ENCODE measurements at places on chromosomes 16 and 17.

DNA sequence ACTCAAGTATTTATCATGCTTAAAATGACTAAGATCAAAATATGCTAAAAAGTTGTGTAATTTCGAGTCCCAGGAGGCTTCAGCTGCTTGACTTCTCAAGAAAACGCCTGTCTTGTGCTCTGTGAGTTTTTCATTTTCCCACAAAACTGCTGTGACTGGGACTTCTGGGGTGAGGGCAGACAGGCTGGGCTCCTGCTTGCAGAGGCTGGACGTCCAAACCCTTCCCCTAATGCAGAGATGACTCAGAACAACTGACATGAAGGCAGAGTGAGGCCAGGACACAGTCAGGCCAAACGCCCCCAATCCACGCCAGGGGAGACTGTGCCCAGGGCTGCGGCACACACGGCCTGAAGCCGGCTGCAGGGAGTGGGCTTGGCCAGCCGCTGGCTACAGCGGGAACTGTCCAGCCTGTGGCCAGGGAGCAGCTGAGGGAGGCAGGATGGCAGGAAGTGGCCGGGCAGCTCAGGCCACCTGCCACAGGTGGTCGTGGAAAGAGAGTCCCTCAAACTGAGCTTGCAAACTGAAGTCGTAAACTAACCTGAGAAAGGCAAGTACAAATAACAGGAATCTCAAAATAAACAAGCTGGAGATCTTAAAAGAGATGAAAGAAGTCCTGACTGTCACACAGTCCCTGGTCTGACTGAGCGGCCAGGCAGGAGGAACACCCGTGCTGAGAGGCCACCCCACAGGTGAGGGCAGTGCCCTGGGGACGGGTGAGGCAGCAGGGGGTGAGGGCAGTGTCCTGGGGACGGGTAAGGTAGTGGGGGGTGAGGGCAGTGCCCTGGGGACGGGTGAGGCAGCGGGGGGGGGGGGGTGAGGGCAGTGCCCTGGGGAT, 21.3 kb upstream of the HEXD start:
- peak; percentile 96 for DNase-seq

GRCh38 chr16:28187595-28188004, 24.2 kb downstream of the XPO6 start:
- no peak for DNase-seq

GRCh38 chr16:89779909-89780305, 36.5 kb downstream of the FANCA start:
- DNase-seq: no peak

GRCh38 chr17:15890279-15890892, 54.5 kb upstream of the ADORA2B start:
- no peak for DNase-seq

- DNase-seq: no peak
Observed at GRCh38 chr17:1776857-1777256, 15.0 kb downstream of the SERPINF1 start.

DNA sequence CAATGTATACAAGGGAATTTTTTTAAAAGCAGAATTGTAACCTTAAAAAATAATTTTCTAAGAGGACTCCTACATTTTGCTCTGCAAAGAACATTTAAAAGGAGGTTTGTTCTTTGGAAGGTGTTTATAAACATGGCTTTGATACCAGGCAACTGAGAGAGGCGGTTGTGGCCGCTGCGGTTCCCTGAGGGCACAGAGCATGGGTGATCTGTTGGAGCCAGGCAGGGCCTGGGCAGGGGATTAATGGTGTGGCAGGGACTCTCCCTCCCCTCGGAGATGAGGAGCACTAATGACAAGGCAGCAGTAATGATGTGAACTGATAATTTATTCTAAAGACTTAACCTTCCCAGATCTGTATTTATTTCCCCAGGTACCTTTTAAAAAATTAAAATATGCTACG, 65.4 kb downstream of the WWP2 start:
- DNase-seq: no peak

- DNase-seq: no peak
Observed at GRCh38 chr17:33056399-33057146, 64.9 kb downstream of the SPACA3 start.

DNA sequence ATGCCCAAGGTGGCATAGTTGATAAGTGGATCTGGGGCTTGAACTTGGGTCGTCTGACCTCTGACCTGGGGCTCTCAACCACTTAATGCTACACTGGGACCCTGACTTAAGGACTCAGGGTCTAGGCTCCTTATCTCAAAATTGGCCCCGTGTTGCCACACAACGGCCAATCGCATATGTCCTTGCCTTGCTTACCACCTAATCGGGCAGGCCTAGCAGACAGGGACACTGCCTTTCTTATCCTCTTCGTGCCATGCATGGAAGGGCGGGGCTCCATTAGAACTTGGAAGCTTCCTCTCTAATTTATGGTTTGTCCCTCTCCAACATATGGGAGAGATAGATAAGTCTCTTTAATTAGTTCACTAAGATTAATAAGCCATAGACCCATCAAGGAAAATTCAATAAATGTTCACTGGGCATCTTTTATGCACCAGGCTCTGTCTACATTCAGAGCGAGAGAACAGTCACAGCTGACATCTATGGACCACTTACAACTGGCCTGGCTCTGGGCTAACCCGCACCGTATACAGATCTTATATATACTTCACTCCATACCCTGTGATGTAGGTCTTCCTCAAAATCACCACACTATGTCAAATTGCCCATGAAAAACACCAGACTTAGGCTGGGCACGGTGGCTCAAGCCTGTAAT, 35.1 kb downstream of the CDH1 start:
- no peak for DNase-seq

- no peak for DNase-seq
Observed at GRCh38 chr16:79386299-79386698, 214.2 kb downstream of the MAF start.

- DNase-seq: no peak
Observed at GRCh38 chr17:31339906-31340661, 18.7 kb upstream of the EVI2A start.

GRCh38 chr17:56985371-56986162, 7.6 kb downstream of the SCPEP1 start:
- no peak for DNase-seq

DNA sequence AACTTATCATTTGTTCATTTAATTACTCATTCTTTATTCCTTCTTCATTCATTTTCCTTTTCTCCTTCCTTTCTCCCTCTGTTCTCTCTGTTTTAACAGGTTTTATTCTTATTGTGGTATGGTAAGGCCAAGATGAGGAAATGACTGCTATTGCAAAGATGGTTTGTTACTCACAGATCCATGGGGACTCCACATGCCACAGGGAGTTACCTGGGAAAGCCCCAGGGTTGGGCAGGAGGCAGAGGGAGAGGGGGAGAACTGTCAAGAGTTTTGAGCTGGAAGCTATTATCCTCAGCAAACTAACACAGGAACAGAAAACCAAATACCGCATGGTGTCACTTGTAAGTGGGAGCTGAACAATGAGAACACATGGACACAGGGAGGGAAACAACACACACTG, 453.3 kb downstream of the WWOX start:
- DNase-seq: no peak

DNA sequence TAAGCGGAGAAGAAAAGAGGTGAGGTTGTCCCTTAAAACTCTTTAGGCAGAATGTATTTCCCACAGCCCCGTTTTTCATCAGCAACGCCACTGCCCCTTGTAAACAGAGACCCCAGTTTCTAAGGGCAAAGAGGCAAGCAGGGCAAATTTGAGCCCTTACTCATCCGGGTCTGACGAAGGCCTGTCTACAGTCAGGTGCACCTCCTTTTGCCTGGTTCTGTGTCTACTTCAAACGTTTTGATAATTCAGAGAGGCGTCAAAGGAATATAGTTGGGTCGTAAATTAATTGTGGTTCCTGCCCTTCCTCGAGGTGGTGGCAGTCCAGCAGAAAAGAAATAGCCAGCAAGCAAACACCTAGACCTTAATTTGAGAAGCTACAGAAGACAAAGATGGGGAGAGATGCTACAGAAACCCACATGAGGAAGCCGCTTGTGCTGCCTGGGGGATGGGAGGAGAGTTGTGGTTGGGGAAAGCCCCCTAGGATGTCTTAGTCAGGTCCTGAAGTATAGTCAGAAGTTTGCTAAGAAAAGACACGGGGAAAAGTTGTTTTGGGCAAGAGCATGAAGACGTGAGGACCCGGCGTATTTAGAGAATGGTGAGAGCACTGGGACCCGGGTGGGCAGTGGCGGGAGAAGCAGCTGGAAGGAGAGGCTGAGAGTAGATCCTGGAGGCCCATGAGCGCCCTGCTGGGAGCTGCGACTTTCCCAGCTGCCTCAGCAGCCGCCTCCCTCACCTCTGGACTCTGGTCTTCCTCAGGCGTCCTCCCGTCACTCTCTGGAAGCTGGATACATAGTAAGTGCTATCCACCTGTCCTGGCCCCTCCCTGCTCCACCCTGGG, 2.4 kb downstream of the FBRS start:
- DNase-seq: no peak

Data from fibroblast of the conjunctiva (primary cell).